ENCODE measurements at places on chromosomes 2 and 18. TPM values are rescaled to one million over a fixed set of nuclear protein-coding genes. Genes with fewer than 3 reads are reported as not detected.

DNA sequence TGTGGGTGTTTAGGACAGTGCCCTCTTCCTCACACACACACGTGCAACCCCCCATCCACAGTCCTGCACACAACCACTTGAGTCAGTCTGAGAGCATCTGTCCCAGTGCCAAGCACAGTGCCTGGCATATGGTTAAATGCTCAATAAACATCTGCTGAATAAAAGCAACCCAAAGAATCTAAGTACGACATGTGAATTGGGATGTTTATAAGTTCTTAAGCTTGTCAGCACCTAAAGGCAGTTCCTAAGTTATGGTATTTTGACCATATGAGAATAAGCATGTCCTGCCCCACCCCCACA, 37.8 kb downstream of the CAPN13 start:
- DNase-seq, result no peak

DNA sequence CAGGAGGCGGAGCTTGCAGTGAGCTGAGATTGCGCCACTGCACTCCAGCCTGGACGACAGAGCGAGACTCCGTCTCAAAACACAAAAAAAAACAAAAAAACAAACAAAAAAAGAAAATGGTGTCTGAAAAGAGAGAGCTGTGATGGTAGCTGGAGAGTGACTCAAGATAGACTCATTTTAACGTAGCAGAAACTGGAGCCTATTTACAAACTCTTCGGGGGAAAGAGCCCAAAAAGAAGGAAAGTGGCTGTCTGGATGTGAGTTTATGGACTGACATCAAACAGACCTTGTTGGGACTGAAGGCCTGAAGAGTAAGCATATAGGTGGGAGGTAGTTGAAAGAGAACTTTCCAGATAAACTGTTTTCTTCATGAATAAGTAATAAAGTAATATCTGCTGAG, 51.8 kb downstream of the LIMS1 start:
- no peak for DNase-seq

Gene CHST10
- total RNA-seq, result 15.1 TPM

DNA sequence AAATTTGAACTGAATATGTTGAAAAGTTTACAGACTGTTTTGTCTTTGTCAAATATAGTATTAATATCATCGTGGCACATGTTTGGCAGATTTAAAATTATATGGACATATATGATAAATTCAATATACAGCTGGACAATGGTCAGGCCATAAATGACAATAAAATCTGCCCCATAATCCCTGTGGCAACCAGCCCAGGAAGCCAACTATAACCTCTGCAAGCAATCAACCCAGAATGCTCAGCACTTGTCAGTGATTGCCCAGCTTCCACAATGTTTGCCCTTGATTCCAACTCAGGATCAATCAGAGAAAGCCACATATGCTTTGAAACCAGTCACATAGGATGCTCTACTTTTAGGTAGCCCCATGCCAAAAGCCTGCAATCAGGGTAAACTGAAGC, 671.9 kb downstream of the SUCLG1 start:
- DNase-seq, result no peak

DNA sequence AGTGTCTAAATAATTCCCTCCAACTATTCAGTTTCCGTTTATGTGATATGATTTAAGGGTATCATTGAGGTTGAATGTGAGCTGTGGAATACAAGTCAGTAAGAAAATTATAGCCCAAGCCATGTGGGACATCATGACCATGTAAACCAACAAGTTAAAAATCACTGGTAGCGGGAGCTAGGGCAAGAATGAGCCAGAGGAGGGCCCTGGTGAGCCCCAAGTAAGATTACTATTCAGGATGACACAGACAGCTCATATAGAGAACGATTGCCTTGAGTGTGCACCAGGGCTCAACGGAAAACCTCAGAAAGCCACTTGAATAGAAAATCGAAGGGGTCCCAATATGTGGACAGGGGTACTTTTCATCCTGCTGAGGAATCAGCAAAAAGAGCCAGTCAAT, 87.8 kb upstream of the RBMS1 start:
- no peak for DNase-seq

- DNase-seq, result no peak
These were observed 183.3 kb downstream of the LTBP1 start for GRCh38 chr2:33130054-33130447.

GRCh38 chr18:7617738-7618422, 50.8 kb downstream of the PTPRM start:
- DNase-seq, result peak; percentile 82

Gene SLC8A1
- total RNA-seq, result 337 TPM

Gene IL36RN
- total RNA-seq, result not detected

DNA sequence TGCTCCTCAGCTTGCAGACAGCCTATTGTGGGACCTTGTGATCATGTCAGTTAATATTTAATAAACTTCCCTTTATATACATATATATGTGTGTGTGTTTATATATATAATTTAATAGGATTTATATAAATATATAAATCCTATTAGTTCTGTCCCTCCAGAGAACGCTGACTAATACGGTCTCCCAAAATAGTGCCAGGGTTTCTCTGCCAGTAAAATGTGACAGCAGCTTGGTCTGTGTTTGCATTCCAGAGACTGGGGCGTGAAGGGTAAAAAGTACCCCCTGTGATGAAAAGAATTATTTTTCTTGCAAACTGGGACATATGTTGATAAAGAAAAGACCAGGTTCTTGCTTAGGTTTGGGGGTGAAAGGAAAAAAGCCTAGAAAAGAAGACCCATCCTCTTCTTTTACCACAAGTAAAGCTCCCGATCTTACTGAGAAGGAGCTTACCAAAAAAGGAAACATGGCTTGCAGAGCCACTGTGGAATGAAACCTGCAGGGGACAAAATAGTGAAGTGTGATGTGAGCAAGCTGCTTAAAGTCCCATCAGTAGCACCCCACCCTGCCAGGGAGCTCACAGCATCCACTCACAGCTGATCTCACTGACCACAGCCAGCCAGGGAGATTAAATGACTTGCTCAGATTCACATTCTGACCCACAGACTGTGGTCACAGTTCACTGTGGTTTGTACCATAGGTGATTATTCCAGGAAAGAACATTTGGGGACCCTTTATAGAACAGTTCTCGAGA, 110.9 kb upstream of the RMP24 start:
- no peak for DNase-seq

GRCh38 chr2:232432598-232433184, 23.3 kb upstream of the ALPI start:
- no peak for DNase-seq

- DNase-seq, result no peak
These were observed 23.9 kb upstream of the GPR155 start for GRCh38 chr2:174510583-174511189.

- DNase-seq, result peak; percentile 84
These were observed 137.2 kb downstream of the BCL2 start for GRCh38 chr18:63182310-63182772.

GRCh38 chr2:227447606-227448005, 24.4 kb upstream of the AGFG1 start:
- DNase-seq, result no peak

Gene APCDD1
- total RNA-seq, result 8.9 TPM

Gene ERICH2
- total RNA-seq, result not detected

Gene OSBPL6
- 2.4 TPM for total RNA-seq

- no peak for DNase-seq
These were observed 47.5 kb downstream of the ANKRD44 start for GRCh38 chr2:197263077-197263476.

Gene BCL11A
- 16.3 TPM for total RNA-seq

Gene MC4R
- total RNA-seq, result not detected

Gene COL5A2
- 60.9 TPM for total RNA-seq

DNA sequence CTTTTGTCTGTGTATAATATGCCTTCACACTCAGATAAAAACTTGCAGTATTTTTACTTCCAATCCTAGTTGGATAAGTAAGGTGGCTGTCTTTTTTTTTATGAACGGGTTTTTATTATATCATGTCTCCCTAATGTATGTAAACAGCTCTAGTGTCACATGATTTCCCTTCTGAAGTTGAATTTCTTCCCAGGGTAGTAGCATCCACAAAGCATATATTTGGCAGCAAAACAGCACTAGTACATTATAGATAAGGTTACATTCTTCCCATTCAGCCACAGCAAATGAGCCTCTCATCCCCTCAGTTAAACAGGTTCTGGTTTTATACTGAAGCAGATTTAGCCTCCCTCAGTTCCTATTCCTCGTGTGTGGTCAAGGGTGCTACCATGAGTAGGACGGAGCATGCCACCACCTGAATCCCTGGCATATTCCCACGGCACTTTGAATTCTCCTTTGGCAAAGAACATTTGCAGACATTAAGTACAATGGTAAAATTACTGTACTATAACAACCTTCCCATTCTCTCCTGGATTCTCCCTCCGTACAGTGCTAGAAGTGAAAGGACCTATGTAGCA, 15.4 kb upstream of the DTNA start:
- DNase-seq, result no peak

GRCh38 chr2:20758997-20759396, 63.9 kb downstream of the LDAH start:
- DNase-seq, result no peak

GRCh38 chr2:81895620-81896250, 1591.2 kb upstream of the LRRTM1 start:
- no peak for DNase-seq

Gene SERPINB10
- total RNA-seq, result not detected

Gene KLHL41
- total RNA-seq, result 1.5 TPM

- peak; percentile 60 for DNase-seq
These were observed 943 bp downstream of the INPP5D start for GRCh38 chr2:233060980-233061590.

Gene C2orf66
- total RNA-seq, result not detected

- DNase-seq, result no peak
These were observed 242.7 kb downstream of the TGIF1 start for GRCh38 chr18:3692691-3693090.

Gene SCN7A
- 117 TPM for total RNA-seq

GRCh38 chr2:205510345-205510744, 172.0 kb upstream of the NRP2 start:
- DNase-seq, result no peak

Gene PLA2R1
- total RNA-seq, result 10.0 TPM

DNA sequence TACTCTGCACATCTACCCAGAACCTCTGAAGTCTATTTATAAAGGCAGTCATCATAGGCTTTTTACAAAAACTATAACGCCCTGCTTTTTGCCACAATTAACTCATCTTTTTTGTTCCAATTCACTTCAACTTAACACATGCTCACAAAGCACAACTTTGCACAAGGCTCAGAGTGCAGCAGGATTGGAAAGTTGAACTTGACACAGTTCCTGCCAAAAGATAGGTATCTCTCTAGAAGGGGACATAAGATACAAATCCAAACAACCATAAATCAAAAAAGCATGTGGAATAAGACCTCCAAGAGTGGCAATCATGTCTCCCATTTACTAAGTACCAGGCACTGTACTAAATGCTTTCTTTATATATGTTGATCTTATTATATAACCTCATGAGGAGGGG, 36.2 kb downstream of the RPL37A start:
- no peak for DNase-seq

Gene DTNA
- total RNA-seq, result 71.9 TPM

GRCh38 chr2:37864217-37864616, 60.9 kb upstream of the RMDN2 start:
- DNase-seq, result no peak

GRCh38 chr2:54803783-54804751, 80.6 kb downstream of the EML6 start:
- DNase-seq, result no peak

DNA sequence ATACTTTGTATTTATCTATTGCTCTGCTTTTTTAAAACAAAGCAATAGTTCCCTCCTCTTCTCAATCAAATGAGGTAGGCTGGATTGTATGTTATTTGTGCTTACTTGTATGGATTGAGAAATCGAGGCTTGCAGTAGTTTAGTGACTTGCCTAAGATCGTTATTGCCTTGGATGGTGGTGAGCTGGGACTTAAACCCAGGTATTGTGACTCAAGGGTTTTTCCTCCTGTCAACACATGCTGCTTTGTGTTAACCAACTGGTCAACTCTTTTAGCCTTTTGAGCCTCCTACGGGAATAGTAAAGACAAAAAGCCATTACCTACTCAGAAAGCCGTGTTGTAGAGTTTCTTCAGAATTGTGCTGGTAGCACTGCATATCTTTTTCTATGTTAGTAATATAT, 95.2 kb upstream of the THUMPD2 start:
- no peak for DNase-seq

DNA sequence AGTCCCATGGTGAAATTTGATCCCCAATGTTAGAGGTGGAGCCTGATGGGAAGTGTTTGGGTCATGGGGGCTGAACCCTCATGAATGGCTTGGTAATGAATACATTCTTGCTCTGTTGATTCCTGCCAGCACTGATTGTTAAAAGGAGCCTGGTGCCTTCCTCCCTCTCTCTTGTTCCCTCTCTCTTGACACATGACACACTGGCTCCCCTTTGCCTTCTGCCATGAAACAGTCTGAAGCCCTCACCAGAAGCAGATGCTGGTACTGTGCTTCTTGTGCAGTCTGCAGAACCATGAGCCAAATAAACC, 30.6 kb upstream of the EPC2 start:
- no peak for DNase-seq

DNA sequence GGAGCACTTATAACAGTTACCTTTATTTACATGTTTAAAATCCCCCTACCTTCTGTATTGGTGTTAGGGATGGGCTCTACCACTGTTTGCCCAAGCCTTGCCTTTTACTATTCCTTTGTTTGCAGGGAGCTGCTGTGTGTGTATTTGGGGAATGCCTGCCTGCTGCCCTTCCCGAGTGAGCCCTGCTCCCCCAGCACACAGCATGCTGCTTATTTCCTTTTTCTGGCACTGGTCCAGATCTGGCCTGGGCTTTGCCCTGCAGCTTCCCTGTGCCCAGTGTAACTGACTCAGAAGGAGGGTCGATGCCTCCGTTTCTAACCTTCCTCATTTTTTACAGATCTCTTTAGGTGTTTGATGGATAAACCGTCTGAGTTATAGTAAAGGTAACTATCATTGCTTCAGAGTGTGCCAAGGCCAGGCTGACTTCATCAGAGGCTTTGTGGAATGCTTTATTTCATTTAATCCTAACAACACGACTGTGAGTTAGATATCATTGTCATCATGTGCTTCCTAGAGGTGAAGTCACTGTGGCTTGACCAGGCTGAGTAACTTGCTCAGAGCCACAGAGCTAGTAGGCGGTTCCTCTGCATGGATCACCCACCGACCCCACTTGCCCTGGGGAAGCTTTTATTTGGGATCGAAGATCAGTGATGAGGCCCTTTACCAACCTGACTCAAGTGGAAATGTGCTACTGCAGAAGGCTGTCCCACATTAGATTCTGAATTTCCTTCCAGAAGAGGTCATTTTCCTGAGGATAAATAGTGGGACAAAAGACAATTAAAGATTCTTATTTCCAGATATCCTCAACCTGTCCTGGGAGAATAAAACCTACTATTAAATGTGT, 238.8 kb downstream of the ZNF407 start:
- peak; percentile 70 for DNase-seq

All from sigmoid colon (tissue), 7 donors.